ENCODE measurements at places on chromosomes 3 and 15.
A peak's percentile ranks its signal among the peaks of the same experiment; 100 is the strongest.

DNA sequence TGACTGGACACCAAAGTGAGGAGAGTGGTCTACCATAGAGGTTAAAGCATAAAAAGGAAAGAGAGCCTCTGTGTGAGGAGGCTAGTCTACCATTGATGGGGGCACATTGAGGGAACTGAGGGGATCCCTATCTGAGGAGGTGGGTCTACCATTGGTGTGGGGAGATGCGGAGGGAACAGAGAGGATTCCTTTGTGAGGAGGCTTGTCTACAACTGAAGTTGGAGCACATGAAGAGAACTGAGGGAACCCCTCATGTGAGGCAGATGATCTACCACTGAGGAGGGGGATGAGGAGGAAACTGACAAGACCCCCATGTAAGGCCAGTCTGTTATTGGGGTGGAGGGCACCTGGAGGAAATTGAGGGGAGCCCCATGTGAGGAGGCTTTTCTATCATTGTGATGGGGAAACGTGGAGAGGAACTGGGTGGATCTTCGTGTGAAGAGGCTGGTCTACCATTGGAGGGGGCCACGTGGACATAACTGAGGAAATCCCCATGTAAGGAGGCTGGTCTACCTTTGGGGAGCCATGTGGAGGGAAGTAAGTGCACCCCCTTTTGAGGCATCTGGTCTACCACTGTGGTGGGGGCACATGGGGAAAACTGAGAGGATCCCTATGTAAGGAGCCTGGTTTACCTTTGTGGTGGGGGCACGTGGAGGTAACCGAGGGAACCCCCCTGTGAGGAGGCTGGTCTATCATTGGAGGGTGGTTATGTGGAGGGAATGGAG lies 160.1 kb downstream of the FBLN2 start:
- DNase-seq: no peak

DNA sequence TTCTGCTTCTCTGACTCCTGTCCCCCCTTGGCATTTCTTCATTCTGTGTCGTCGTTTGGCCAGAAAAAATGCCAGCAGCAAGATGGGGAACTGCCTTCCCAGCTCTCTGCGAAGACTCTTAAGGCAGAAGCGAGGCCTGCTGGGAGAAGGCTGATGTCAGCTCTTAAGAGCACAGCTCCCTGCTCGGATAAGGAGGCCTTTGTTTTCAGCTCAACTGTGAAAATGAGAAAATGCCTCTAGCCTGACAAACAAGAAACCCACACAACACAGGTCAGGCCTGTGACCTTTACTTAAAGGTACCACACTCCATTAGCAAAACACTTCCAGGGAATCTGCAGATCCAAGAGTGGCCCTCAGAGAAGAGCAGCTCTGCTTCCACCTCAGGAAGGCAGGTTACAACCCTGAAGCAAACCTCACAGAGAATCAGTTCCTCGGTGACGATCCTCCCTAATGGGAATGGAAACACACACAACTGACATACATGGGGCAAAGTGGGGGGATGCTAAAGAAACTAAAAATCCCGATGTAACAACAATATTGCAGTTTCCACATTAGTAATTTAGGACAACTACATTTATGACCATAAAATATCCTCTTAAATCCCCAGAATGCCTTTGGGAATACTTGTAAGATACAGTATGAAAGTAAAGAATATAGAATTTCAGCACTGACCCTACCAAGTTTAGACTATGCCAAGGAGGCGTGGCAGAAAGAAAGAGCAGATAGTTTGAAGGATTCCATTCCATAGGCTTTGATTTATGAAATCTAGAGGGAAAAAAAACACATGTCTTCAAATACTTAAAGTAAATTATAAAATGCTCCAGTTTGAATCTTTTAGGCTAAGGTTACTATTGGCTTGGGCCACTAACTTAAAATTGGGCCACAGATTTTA lies 52.1 kb downstream of the VGLL4 start:
- no peak for DNase-seq

DNA sequence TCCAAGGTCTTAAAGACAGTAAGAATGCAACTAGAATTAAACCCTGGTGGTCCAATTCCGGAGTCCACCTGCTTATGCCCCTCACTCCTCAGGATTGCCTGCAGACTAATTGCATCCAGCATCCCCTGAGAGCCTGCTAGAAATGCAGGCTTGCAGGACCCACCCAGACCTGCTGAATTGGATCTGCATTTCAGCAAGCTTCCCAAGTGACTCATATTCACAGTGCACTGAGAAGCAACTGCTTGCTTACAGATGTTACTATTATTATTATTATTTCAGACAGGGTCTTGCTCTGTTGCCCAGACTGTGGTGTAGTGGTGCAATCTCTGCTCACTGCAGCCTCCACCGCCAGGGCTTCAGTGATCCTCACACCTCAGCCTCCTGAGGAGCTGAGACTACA lies 83.5 kb upstream of the VGLL4 start:
- DNase-seq: no peak

DNA sequence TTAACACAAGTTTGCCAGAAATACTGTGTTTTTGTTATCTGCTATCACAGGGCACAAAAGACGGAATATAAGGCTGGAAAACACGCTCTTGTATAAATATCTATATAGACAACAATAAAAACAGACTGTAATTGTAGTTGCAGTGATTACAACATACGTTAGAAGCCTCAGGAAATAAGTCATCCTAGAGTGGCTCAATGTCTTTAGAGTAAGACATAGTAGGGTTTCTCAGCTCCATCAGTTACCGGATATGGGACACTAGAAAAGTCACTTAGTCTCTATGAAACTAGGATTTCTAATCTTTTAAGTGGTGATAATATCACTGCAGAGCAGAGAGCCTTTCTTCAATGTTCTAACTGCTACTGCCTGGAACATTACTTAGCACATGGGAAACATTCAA lies 208.8 kb downstream of the STAG1 start:
- no peak for DNase-seq

DNA sequence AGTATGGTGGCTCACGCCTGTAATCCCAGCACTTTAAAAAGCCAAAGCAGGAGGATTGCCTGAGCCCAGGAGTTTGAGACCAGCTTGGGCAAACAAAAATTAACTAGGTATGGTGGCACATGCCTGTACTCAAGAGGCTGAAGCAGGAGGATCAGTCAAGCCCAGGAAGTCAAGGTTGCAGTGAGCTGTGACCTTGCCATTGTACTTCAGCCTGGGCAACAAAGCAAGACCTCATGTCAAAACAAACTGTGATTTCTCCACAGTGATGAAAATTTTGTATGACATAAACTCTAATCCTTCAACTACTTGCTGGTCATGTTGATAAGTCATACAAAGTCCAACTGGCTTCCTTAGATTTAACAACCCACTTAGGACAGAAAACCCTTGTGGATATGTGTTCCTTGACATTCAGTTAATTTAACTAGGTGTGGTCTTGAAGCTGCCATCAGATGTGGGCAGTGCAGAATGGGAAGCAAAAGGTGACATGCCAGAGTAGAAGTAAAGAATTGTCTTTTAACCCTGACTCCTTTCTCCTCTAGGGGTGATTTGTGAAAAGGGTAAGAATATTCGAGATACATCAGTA lies 263.3 kb downstream of the PTPRG start:
- no peak for DNase-seq

- no peak for DNase-seq
These were observed 713.1 kb upstream of the CFAP20DC start for GRCh38 chr3:59762941-59763340.

DNA sequence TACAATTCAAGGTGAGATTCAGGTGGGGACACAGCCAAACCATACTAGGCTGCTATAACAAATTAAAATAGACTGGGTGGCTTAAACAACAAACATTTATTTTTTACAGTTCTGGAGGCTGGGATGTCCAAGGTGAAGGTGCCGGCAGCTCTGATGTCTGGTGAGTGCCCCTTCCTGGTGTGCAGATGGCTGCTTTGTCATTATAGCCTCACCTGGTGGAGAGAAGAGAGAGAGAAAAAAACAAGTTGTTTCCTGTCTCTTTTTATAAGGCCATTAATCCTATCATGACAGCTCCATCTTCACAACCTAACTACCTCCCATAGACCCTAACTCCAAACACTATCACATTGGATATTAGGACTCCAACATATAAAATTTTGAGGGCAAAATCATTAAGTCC lies 279.7 kb downstream of the ZIC1 start:
- no peak for DNase-seq

- DNase-seq: no peak
These were observed 738.8 kb upstream of the SGO1 start for GRCh38 chr3:20924646-20925385.

DNA sequence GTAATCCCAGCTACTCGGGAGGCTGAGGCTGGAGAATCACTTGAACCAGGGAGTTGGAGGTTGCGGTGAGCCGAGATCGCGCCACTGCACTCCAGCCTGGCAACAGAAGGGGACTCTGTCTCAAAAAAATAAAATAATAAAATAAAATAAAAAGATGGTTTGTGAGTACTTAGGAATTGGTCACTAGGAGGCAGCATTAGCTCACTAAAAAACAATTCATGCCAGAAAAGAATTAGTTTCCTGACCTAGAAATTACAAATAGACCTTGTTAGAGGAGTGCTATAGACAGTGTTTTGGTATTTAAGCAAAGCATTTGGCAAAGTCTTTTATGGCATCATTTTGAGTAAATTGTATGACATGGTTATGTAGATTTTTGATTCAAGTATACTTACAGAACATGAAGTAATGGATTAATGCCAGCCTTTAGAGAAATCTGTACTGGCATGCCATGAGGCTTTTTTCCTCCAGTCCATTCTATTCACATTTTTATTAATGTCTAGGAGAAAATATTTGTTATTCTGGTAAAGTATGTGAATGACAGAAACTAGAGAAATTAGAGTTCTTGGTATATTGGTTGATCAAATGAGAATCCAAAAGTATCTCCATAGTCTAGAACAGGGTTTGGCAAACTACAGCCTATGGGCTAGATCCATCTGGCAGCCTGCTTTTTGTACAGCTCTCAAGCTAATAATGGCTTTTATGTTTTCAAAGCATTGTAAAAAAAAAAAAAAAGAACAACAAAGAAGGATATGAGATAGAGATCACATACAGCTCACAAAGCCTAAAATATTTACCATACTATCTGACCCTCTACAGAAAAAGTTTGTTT lies 81.6 kb downstream of the LRRC49 start:
- peak; percentile 68 for DNase-seq

DNA sequence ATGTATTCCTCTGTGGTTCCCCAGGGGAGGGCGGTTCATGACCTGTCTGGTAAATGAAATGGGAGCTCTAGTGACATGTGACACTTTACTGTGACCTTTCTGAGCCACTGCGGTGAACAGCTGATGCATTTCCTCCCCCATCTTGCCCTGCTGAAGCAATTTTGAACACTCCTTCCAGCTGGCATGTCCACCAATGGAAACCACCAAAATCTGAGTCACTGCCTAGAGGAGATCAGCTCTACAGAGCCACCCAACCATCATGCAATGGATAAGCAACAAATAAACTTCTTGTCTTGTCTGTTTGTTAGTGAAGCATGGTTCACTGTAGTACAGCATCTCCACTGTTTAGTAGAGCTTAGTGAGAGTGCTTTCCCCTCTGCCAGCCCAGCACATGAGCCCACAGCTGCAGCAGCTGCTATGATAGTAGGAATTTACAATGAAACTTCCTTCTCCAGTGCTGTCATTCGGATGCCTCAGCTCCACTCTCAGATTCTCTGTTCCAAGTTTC lies 479.4 kb downstream of the NTRK3 start:
- DNase-seq: peak; percentile 51

DNA sequence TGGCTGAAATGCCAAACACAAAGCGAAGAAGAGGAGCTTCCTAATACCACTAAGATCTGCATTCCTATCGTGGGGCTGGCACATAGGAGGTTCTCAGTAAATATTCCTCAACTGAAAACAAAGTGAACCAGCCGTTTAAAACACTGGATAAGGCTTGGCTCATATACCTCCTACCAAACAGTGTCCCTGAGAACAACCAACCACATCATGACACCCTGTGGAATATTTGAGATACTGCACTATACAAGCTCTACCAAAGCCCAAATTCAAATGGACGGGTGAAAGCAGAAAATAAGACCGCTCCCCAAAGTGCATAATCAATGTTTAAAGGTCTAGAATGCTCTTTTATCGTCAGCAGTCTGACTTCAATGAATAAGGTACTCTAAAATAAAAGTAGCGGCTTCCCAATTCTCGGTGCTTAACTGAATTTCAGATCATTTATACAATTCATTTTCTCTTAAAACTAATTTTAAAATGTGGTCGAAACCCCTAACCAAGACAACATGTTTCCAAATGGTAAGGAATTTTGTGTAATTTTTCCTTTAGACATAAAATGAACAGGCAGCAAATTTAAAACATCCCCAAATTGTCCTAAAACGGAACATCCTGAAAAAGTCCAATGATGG lies 425.8 kb downstream of the ERC2 start:
- DNase-seq: peak; percentile 53

DNA sequence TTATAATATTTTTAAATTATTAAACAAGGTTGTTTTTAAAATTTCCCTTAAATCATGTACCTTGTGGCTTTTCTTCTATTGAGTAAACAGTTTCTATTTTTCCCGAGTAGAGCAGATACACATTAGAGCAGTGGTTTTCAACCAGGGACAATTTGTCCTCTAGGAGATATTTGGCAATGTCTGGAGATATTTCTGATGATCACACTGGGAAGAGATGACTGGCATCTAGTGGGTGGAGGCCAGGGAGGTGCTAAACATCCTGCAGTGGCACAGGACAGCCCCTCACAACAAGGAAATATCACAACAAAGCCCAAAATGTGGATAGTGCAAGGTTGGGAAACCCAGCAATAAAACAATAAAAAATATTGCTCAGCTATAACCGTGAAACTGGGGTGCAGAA lies 113.0 kb upstream of the PTPRG start:
- DNase-seq: no peak

DNA sequence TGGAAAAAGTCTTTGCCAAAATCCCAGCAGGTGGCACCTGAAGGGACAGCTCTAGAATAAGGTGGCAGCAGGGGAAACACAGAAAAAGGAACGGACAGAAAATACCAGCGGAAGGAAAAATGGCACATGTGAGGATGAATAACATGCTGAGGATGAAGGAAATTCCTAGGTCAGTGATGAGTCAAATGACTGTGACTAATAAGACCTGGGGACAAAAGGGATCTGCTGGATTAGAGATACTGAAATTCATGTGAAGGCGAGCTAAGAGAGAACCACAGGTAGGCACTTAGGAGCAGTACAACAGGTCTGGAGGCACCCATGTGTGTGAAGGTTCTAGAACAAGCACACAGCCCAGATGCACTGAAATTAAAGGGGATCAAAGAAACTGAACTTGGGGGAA lies 482.5 kb downstream of the FOXP1 start:
- DNase-seq: peak; percentile 65

DNA sequence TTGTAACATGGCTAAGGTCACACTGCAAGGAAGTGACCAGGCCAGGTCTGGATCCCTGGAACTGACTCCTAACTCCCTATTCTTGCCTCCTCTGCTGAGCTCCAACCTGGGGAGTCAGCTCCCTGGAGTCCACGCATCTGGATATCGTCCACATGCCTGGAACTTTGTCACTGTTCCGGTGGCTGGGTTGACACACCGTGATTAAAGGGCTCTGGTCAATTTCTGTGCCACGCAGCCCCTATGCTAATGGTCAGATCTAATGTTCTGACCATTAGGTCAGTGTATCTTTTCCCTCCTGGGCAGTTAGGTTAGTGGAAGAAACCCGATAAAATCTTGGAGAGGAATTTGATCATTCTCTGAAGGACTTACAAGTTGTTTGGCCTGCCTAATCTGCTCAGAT lies 1.6 kb upstream of the TPM1 start:
- no peak for DNase-seq
